ENCODE measurements at places on chromosomes 5 and 9.

GRCh38 chr9:21234153-21234687 is 5.6 kb downstream of the IFNA14 start:
- DNase-seq = no peak

- no peak for DNase-seq
Measured at GRCh38 chr9:19405771-19406170, 3.0 kb upstream of the ACER2 start.

- DNase-seq = no peak
Measured at GRCh38 chr5:115639377-115639776, 13.5 kb upstream of the TMED7 start.

- no peak for DNase-seq
Measured at GRCh38 chr5:135386886-135387628, 12.0 kb downstream of the MACROH2A1 start.

DNA sequence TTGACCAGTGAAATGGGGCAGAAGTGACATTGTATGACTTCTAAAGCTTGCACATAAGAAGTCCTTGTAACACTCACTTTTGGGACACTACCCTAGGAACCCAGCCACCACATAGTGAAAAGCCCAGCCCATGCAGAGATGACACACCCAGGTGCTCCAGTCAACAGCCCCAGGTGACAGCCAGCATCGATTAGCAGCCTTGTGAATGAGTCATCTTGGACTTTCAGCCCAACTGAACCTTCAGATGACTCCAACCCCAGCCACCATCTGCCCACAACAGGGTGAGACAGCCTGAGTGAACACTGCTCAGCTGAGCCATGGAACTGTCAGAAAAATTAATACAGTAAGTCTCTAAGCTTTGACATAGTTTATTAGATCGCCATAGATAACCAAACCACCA is 458.6 kb downstream of the ZSWIM6 start:
- DNase-seq = no peak

GRCh38 chr9:36802201-36802920 is 229.7 kb downstream of the MELK start:
- no peak for DNase-seq

DNA sequence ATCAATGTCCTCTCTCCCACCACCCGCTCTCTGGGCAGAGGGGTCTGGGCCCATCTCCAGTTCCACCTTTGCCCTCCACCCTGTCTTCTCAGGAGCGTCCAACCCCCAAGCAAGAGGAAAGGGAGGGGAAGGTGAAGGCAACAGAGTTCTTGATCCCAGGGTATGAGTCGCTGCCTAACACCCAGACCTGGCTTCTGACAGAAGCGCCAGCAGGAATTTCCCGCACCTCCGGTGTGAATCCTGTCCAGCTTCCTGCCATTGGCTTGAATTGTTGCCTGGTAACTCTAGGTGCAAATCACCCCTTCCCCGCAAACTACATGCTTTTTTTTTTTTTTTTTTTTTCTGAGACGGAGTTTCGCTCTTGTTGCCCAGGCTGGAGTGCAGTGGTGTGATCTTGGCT is 84.2 kb upstream of the IER5L start:
- DNase-seq = no peak

GRCh38 chr5:169442913-169443784 is 140.4 kb upstream of the SPDL1 start:
- no peak for DNase-seq

DNA sequence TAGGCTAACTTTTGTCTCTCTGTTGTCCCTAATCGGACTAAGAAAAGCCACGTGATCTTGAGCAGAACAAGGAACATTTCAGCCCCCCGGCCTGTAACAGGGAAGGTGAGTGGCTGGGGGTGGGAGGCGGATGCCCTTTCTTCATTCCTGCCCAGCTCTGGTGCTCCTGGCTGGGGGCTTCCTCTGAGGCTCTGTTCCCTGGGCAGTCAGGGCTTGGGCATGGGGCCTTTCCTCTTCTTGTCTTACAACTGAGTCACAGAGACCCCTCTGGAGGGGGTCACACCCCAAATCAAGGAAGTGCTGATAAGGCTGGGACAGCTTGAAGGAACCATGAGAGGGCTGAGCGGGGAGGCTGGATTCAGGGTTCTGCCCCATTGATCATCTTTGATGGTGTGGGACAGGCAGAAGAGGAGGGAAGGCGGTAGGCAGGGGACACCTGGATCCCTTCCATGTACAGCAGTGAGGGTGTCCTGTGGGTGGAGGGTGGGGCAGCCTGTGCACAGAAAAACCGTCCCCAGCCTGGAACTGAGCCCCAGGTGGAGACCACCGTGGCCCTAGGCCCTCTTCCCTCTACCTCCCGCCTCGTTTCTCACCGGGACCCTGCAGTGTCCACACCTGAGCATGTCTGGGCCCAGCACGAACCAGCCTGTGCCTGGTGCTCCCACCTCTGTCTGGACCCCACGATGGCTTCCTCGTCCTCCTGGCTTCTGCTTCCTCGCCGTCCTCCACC is 257.7 kb upstream of the IRX1 start:
- no peak for DNase-seq

GRCh38 chr9:110099236-110100095 is 108.5 kb downstream of the C9orf152 start:
- no peak for DNase-seq

DNA sequence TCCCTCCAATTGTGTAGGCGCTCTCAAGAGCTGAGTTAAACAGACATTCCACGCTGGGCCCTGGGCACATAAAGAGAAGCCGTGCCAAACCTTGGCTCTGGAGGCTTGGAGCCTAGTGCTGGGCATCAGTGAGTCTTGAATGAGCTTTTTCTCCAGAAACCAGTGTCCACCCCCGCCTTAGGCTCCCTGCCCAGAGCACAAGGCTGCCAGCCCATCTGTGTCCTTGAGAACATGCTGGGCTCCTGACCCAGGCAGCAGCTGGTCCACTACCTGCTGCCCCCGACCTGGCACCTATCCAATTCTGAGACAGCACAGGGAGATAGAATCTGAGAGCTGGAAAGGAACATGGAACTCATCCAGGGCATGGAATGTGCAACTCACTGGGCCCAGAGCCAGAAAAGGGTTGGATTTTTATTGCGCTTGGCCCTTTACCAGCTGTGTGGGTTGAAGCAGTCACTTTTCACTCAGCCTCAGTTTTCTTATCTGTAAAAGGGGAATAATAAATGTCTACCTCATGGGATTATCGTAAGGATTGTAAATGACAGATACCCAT is 92.4 kb upstream of the CPLX2 start:
- no peak for DNase-seq

DNA sequence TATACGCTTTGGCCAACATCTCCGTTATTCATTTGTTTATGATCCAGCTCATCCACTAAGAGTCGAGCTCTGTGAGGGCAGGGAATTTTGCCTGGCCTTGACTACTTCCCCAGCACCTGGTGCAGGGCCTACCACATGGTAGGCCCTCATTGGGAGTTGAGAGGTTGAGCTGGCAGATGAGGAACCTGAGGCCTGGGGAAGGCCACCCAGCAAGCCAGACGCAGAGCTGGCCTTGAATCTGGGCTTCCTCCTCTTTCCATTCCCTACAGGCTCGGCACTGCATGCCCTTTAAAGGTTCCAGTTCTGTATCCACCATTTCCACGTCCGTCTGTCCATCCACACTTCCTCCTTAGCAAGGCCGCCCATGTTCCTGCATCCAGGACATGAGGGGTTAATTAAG is 24.2 kb downstream of the KCNMB1 start:
- DNase-seq = no peak

DNA sequence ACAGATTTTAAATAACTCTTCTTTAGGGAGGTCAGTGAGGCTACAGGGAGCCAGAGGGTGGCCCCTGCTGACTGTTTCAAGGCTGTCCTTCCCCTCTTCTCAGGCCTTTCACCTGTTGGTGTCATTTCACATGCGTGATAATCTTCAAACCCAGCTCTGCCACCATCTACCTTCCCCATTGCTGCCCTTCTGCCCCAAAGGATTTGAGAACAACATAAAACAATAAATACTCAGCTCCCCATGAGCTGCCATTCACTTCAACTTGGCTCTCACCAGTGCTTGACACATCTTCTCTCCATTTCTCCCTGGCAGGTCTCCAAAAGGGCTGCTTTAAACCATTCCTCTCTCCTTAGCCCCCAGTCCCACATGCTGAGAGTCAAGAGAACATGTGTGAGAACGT is 75.5 kb upstream of the PALM2AKAP2 start:
- DNase-seq = no peak

DNA sequence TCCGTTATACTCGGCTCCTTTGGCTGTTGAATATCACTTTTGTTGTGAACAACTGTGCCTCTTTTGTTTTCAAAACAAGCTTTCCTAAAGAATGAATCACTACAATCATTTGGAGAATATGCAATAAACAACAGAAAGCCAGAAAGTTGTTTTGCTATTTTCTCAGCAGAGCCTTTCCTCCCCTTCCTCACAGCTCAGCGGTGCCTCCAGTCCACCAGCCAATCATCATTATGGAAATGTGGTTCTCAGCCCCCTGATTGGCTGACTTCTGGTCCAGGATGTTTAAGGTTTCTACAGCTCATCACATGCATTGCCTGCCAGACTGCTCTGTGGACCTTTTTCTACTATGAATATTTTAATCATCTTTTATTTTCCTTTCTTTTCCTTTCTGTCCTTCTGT is 9.1 kb upstream of the ZNF608 start:
- no peak for DNase-seq

DNA sequence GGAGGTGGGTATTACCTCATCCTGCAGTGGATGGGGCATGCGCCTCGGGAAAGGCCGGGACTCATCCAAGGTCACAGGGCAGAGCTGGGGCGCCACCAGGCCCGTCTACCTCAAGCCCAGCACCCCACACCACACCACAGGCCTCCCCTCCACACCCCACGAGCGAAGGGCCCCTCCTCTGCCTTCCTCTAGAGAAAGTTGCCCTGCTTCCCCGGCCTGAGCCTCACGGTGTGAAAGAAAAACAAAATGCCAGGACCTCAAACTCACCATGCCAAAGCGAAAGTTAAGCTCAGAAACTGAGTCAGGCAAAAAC is 161.1 kb downstream of the COL23A1 start:
- no peak for DNase-seq

- DNase-seq = no peak
Measured at GRCh38 chr5:180787711-180788431, 14.7 kb downstream of the MGAT1 start.

DNA sequence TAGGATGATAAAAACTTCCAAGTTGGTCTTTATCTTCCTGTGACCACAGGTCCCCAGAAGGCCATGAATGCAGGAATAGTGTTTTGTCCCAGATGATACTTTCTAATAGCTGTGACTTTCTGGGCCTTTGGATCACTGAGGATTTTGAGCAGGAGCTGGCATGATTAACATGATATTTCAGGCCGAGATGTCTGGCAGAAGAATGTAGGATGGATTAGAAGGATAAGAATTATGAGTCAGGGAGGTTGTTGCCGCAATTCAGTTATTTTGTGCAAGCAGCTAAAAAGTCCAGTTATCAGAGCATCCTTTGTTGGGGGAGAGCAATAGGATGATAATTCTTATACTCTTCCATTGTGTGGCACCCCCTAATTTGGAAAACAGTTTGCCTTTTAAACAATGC is 189.7 kb downstream of the PSAT1 start:
- no peak for DNase-seq

DNA sequence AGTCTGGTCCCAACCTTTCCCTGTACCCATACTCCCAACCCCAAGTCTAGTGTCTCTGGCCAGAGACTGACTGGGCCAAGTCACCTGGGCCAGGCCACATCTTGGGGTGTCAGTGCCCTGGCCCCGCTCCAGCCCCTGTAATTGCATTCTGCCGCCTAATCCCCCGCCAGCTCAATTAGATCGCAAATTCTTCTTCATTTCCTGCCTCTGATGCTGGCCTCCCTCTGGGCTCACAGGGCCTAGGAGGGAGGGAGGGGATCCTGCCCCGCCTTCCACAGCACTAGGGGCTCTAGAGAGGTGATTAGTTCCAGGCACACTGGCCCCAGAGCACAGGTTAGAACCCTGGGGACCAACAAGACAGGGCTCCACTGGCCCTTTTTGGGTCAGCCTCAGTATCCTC is 5.5 kb downstream of the CXXC5 start:
- no peak for DNase-seq

- DNase-seq = no peak
Measured at GRCh38 chr5:118857700-118858099, 130.6 kb downstream of the DTWD2 start.

- DNase-seq = no peak
Measured at GRCh38 chr9:131043087-131043486, 34.1 kb downstream of the LAMC3 start.

DNA sequence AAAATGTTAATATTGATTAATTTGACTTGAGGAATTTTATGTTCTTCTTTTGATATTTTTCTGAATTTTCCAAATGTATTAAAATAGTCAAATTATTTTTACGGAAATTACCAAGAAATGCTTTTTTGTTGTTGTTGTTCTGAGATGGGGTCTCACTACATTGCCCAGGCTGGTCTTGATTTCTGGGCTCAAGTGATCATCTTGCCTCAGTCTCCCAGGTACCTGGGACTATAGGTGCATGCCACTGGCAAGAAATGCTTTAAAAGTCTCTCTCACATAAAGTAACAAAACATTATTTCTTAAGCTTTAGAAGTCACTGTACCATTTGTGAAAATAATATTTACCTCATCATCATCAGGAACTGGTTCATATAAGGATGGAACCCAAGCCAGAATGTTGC is 43.0 kb upstream of the ELOVL7 start:
- no peak for DNase-seq

DNA sequence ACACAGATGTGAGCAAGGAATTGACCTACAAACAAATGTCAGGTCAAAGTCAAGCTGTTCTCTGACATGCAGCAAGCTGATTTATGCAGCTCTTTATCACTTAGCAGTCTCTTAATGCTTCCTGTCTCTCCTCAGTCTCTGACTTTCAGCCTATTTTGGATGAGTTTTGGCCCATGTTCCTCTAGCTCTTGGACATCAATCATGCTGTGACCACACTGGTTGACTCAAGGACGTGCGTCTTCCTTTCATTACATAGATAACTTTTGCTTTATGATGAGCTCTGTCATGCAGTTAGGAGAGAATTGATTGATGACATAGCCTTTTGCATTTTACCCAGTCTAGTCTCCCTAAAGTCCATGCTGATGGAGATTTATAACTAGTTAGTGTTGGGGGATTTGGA is 9.4 kb upstream of the REEP5 start:
- DNase-seq = no peak

- DNase-seq = no peak
Measured at GRCh38 chr9:134408939-134409737, 82.9 kb downstream of the RXRA start.

GRCh38 chr9:72150661-72151060 is 1.4 kb downstream of the GDA start:
- no peak for DNase-seq

DNA sequence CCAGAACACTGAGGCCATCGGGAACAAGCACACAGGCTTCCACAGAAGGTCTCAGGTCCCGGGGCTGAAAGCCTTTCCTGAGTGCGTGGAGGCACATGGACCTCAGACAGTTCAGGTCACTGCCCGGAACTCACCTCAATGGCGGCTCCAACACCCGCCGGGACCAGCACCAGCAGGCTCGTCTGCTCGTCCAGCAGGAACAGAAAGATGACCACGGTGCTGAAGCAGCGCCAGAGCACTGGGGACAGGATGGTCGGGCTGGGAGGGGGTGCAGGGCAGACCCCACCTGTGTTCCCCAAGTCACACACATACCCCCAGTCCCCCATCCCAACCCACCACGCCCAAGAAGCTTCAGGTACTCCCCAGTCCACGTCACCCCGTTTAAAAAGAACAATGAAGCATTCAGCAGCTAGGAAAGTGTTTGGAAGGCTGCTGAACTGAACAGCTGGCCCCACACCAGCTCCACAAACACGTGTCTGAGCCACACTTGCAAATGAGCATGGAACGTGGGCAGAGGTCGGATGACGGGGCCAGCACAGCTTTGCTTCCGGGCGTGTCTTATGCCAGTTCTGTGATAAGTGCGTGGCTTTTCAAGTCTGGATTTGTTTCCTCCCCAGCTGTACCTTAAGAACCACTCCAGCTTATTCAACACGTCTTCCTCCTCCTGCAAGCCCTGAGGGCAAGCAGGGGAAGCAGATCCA is 14.6 kb downstream of the CLPTM1L start:
- no peak for DNase-seq
